ENCODE measurements at places on chromosomes 12 and 14.

DNA sequence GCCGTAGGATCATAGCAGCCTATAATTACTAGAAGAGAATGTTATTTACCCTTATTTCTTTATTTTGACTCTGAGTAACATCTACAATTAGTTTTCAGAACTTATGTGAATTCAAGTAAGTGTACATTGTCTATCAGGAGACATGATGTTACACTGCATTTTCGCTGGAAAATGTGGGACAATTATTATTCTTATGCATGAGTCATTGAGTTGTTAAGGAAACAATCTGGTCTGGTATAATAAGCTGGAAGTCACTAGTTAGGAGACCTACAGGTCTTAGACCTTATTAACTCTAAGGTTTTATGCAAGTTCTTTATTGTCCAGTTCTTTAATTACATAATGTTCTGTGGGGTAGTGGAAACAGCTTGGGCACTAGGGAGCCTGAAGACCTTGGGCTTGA lies 5.8 kb downstream of the KTN1 start:
- no peak for DNase-seq

DNA sequence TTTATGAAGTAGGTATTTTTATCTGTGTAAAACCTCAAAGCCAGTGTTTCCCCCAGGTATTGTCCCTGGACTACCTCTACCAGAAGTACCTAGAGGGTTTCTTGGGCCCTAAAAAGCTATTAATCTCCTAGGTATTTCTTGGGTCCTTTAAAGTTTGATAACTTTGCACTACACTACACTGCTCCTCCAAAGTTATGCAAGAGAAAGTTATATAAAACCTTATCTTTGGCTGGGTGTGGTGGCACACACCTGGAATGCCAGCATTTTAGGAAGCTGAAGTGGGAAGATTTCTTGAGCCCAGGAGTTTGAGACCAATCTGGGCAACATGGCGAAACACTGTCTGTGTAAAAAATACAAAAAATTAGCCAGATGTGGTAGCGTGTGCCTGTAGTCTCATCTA lies 34.9 kb downstream of the PTPN21 start:
- DNase-seq, result no peak

GRCh38 chr14:103856607-103857006 lies 9.2 kb upstream of the PPP1R13B start:
- DNase-seq, result no peak

- no peak for DNase-seq
These were observed 17.4 kb downstream of the LGALS3 start for GRCh38 chr14:55146425-55146824.

GRCh38 chr12:52183544-52183910 lies 8.3 kb downstream of the KRT80 start:
- DNase-seq, result no peak

DNA sequence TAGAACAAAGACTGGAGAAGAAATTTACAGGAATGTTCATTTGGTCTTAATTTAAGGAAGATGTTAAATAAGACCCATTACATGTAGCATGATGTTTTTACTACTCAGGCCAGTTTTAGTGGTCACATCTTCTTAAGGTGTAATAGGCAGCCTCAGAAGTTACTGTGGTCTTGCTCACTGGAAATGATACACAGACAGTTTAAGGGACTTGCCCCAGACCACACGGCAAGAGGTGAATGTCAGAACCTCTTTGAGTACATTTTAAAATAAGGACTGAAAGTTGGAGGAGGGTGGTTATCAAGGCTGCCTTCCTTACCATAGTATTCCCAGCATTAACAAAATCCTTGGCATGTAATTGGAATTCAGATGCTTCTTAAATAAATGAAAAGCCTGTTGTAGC lies 37.9 kb downstream of the LRRK2 start:
- no peak for DNase-seq

DNA sequence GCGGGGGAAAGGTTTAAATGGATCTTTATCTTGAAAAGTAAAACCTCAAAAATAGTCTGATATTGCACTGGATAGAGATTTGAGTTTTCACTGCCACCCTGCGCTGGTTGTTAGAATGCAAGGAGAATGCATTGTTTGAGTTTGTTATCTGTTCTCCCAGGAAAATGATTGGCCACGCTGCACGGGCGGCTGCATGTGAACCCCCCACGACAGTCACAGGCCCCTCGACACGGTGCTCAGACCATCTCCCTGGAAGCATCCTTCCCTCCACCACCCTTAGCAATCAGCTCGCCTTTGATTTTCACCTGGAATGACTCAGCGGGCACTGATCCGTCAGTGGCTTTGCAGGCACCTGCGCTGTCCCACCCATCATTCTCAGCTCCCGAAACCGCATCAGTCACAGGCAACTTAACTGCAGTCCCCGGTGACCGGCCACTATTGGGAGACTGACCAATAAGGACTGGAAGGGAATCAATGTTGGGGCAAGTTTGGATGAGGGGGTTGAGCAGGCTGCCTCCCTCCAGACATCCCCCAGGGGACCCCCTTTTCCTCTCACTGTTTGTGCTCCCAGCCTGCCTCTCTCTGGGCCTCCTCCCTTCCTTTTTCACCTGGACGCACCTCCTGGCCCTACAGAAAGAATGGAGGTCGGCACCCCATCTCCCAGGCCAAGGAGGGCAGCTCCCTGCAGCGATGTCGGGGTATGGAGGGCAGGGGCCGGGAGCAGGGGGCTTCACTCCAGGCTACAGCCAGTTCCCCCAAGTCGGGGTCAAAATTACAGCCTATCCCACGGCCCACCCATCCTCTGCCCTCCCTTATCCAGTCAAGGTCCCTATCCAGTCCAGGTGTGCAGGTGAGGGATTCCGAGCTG lies 28.5 kb upstream of the C14orf180 start:
- peak; percentile 29 for DNase-seq

- no peak for DNase-seq
These were observed 50.3 kb downstream of the MAP1LC3B2 start for GRCh38 chr12:116609319-116610114.

DNA sequence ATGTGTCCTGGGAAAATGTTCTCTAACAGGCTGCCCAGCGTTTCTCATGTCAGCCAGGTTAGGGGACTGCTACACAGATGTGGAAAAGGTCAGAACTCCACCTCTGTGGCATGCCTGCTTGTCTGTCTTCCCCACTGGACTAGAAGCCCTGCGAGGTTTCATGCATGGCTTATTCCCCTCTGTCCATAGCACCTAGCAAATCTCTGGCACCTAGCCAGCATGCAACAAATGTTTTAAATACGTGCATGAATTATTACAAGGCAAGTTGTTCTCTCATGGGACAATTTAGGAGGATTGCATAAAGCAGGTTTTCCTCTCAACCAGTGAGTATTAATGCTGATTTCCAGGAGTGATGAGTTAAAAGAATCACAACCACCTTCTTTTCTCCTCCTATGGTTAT lies 21.4 kb upstream of the KCNK13 start:
- DNase-seq, result no peak

- peak; percentile 16 for DNase-seq
These were observed 12.4 kb upstream of the SLC6A12 start for GRCh38 chr12:226401-226800.

- DNase-seq, result no peak
These were observed 14.2 kb downstream of the AMN1 start for GRCh38 chr12:31714406-31715271.

- no peak for DNase-seq
These were observed 63.3 kb downstream of the RAD52 start for GRCh38 chr12:886206-886605.

DNA sequence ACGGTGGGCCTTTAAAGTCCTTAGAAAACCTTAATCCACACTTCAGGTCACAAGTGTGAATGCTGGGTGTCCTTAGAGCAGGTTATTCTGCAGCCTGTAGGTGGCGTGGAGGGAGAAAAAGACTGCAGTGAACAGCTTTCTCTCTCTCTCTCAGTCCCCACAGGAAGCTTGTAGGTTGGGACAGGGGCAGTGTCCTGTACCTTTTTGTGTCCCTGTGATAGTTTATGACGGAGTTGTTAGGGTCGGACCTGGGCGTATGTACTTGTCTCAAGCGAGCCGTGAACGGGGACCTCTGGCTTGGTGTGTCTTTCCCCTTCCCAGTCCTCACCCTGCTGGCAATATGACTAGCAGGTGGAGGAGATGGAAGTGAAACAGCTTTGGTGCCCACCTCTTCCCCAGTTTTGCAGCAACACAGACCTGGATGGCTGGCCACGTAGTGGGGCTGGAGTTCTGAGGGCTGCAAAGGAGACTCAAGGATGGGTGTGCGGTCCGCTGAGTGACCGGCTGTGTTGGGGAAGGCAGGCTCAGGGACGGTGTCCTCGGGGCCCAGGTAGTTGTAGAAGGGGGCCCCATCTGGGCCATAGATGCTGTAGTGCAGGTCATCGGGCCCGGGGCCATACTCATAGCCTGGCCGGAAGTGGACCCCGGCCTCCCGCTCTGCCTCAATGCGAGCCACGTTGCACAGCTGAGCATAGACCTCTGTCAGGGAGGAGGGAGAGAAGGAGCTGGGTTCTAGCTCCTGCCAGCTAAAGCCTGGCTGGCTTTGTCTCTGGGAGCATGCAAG lies 8.9 kb downstream of the ISCA2 start:
- DNase-seq, result no peak

DNA sequence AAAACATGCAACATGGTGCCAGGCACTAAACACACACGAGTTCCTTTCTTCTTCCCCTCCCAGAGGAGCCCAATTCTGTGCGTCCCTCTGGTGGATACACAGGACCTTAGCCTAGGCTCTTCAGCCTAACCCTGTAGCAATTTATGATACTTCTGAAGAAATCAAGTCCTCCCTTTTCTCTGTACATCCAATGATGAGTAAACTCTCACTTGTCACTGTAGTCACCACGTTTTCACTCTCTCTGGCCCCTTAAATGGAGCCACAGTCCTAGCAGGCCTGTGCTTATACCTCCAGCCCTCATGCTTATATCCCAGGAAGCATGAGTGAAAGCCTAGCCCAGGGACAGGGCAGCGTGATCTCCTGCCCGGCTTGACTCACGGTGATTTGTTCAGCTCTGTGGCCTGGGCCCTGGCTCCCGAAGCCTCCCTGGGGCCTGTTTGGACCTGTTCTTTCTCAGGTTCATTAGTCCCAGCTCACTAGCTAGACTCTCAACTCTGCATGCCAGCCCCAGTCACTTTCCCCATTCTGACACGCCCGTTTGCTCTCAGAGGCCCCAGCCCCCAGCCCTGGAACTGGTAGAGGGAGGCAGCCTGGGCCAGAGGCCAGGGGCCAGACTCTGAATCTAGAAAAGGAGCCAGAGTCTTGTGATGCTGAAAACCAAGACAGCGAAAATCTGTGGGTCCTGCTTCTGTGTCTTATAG lies 24.1 kb upstream of the PLEKHG3 start:
- no peak for DNase-seq

DNA sequence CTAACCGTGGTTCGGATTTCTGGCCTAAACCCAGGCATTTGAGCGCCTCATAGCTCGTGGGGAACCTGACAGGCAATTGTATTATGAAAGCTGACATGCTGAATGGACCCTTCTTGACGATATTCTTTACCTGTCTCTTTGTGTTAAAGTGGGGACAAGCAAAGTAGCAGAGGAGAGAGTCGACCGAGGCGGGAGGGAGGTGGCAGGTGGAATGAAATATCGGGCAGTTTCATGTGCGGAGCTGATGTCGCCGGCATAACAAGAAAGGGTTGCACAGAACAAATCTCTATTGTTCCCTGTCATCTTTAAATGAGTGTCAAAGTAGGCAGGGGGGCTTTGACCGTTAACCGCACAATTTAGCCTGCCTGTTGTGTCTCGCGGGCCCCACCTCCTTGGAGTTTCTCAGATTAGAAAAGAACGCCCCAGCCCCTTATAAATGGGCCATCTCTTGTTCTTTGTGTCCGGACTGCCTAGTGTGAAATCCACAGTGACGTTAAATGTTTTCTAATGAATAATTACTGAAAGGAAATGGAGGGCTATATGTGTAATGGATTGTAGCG lies 11.5 kb downstream of the MYO1H start:
- DNase-seq, result no peak

- no peak for DNase-seq
These were observed 20.1 kb upstream of the CDK17 start for GRCh38 chr12:96420277-96420835.

GRCh38 chr12:10540776-10541205 lies 35.1 kb downstream of the EIF2S3B start:
- DNase-seq, result no peak

- DNase-seq, result no peak
These were observed 148.0 kb upstream of the PDE3A start for GRCh38 chr12:20220339-20220738.

DNA sequence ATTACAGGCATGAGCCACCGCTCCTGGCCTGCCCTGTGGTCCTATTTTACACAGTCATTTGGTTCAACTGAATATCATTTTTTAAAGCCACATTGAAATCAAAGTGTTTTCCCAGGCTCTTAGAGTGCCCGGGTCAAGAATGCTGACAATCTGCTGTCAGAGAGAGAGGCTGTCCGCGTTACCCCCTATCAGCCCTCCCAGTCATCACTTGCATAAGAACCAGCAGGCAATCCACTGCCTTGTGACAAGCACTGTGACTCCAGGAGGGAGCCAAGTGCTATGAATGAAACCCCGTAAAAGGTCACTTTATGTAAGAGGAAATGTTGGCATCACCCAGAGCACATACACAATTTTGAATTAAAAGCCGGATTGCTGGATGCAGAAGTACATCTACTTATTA lies 13.5 kb downstream of the PHLDA1 start:
- DNase-seq, result no peak

- DNase-seq, result no peak
These were observed 14.1 kb upstream of the SERPINA6 start for GRCh38 chr14:94337274-94337673.

GRCh38 chr12:41944216-41944615 lies 200.5 kb downstream of the GXYLT1 start:
- DNase-seq, result no peak

DNA sequence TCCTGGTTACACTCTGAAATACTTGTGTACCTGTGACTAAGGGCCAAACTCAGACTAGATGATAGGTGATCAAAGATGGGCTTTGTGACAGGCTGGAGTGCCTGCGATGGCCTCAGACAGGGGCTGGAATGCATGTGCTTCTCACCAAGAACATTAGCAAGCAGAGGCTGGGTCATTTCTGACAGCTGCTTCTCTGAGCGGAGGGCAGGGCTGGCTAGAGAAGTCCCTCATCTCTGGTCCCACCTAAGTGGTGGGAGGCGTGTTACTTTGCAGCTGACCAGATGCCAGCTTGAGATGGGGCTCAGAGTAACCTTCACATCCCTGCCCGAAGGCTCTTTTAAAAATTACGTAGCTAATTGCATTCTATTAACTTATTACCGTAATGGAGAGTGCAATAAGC lies 106.8 kb upstream of the RTL1 start:
- DNase-seq, result no peak

DNA sequence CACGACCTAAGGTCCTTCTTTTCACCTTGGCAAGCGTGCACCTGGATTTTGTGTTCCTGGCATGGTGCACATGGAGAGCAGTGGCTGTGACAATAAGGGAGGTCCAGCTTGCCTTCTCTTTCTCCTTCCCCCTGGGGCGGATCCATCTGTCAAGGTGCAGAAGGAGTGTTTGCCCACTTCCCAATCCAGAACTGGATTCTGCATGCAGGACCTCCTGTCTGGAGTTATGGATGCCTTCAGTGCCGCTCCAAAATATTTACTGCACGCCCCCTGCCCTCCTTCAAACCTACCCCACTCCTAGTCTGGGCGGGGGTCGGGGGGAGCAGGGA lies 192.7 kb downstream of the DPF3 start:
- no peak for DNase-seq

GRCh38 chr12:41289501-41289900 lies 101.4 kb downstream of the PDZRN4 start:
- no peak for DNase-seq
